NCI-H446 (cell line): ENCODE measurements at places on chromosomes 6 and 20.

DNA sequence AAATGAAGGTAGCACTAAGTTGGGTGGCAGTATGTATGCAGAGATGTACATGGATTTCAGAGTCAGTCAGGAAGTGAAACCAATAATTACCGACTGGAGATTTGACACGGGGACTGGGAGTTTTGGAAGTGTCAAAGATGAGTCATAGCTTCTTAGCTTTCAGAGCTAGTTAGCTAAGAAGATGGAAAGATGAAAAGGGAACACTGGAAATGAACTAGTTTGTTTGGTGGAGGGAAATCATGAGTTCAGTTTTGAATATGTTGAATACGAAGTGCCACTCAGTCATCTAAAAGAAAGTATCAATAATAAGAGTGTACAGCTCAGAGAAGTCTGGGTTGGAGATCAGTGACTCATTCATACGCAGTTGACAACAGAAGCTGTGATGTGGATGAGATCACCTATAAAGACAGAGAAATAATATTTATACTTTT lies 7.5 kb downstream of the ESF1 start:
- DNase-seq: no peak

GRCh38 chr6:105911106-105911629 lies 175.0 kb upstream of the PRDM1 start:
- peak; percentile 41 for DNase-seq

DNA sequence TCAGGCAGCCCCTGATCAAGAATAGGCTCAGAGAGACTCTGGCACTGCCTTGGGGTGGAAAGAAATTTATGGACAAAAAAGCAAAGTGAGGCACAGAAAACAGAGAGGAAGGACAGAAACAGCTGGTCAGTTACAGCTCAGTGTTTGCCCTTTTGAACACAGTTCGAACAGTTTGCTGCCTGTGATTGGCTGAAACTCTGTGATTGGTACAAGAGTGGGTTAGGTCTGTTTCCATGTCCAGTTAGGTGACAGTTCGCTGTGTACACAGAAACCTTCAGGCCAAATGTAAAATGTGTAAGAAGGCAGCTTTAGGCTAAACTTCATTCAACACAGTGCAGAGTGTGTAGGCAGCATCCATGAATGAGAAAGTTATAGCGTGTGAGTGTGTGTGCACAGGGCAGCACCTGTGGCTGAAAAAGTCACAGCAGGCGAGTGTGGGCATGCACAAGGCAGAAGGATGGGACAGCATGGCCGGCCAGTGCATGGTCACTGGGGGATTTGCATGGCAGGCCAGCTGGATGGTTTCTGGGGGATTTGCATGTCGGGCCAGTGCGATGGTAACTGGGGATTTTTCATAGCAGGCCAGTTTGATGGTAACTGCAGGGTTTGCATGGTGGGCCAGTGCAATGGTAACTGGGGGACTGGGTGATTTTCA lies 75.4 kb upstream of the FRMD1 start:
- no peak for DNase-seq

DNA sequence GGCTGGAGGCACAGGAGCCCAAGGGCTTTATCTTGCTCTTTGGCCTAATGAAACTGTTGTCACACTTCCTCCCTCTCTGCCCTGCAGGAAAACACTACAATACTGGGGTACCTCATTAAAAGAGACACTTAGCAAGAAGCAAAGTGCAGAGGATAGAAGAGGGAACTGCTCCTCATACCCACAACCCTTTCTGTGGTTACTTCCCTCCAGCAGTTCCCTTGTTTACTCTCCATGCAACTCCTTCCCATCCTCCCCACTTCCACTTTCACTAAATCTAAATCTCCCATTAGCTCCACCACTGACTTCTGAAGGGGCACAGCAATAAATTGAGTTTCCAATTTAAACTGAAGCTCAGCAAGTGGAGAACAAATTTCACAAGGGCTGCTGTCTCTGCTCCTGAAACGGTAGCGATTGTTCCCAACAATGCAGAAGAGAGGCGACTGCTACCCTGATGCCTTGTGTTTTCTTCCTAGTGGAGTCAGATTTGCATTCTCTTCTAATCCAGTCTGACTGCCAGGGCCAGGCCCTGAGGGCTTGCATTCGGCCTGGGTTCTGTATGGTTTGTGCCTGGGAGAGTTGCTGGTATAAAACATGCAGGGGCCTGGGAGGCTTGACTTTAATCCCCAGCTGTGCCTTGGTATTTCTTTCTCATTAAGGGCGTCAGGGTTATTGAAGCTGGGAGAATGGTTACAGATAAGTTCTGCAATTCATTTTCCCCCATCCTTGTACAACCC lies 454.7 kb downstream of the TFAP2B start:
- no peak for DNase-seq

GRCh38 chr6:152922706-152923105 lies 60.1 kb downstream of the FBXO5 start:
- no peak for DNase-seq

DNA sequence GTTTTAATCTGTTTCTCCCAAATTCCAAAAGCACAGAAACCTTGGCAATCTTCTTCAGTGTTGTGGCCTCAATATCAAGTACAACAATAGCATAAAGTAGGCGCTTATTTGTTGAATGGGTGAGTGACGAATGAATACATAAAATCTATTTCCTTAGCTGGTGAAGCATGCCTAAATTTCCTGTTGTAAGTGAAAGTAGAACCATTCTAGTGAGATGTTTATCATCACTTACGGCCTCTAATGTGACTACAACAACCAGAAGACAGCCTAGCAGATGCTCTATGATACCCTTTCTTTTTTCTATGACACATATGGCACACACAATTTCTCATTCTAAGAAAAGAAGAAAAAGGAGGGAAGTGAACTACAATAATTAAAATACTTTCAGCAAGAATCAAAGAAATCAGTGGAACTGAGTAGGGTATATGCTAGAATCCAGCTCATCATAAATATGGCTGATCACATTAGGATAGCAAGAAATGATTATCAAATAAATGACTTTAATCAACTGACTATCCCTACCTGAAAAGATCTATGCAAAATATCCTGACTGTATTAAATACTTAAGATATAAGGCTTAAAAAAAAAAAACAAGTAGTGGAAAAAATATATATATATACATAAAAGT lies 67.4 kb downstream of the BTBD9 start:
- DNase-seq: no peak

DNA sequence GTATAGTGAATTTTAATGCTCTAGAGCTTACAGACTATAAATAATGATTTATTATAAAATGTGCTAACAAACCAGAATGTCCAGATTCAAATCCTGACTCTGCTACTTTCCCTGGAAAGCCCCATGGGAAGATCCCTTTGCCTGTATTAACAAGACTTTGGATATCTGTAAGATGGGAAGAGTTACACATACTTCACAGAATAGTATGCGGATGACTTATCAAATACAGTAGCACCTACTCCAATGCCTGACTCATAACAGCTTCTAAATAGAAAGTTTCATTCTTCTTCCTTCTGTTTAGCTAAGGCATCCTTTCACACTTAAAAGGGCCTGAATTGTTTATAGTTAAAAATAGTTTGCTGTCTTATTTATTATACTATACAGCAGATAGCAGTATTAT lies 166.3 kb downstream of the KCNQ5 start:
- no peak for DNase-seq
